ENCODE measurements at places on chromosomes 12 and 14.

DNA sequence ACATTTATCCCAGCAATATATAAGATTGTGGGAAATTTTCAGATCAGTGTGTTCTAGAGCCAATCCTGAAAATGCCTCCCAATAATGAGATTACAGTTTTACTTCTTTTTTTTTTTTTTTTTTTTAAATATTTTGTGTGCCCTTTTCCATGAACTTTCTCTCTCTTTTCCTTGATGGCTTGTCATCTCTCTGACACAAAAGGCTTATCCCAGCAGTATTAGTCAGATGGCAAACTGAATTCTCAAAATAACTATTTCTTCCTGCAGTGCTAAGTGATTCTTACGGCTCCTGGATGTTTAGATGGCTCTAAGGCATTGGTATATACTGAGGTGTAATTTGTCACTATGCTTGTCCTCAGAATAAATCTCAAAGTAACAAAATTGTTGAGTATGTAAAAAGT is 86.7 kb downstream of the LRP6 start:
- DNase-seq: no peak

GRCh38 chr14:85333313-85333712 is 196.6 kb upstream of the FLRT2 start:
- no peak for DNase-seq

DNA sequence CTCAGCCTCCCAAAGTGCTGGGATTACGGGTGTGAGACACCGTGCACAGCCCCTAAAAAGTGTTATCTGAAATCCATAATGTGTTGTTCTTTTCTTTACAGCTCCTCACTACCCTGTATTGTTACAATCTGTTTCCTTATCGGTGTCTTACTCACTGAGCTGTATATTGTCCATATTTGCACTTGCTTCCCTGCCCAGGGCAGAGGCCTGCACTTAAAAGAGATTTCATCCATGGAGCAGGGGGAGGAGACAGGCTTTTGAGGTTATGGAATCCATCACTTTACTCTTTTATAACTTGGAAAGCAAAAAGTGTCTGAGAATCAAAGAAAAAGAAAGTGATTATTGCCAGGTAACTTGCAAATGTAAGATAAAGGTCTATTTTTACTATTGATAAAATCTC is 251.0 kb downstream of the DIO2 start:
- no peak for DNase-seq

GRCh38 chr12:109115758-109116610 is at the start of gene ACACB:
Gene ACACB, plus strand, starts transcription at chr12:109116587. Its CDS starts 22,819 bp downstream, at chr12:109139406.
- DNase-seq: no peak

DNA sequence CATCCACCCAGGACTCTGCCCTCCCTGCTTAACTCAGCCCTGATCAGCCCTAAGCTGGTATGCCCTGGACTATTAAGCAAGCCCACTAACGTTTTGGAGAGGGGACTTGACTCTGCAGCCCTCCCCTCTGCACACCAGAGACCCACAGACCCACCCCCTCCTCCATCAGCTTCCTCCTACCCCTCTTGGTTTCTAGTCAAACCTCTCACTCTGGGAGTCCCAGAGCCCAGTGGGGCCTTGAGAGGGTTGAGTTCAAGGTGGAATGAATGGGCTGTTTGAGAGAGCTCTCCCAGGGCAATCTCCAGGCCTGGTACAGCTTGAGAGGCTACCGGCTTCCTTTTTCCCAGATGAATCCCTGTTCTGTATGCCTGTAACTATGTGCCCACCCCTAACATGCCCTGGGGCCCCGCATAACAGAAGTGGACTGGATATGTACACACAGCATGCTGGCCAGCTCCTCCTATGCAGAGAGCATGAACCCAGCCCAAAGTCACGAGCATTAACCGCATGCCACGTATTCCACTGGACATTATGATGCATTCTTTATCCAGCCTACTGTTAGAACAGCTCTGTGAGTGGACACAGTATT is 43.6 kb downstream of the IRF2BPL start:
- no peak for DNase-seq

DNA sequence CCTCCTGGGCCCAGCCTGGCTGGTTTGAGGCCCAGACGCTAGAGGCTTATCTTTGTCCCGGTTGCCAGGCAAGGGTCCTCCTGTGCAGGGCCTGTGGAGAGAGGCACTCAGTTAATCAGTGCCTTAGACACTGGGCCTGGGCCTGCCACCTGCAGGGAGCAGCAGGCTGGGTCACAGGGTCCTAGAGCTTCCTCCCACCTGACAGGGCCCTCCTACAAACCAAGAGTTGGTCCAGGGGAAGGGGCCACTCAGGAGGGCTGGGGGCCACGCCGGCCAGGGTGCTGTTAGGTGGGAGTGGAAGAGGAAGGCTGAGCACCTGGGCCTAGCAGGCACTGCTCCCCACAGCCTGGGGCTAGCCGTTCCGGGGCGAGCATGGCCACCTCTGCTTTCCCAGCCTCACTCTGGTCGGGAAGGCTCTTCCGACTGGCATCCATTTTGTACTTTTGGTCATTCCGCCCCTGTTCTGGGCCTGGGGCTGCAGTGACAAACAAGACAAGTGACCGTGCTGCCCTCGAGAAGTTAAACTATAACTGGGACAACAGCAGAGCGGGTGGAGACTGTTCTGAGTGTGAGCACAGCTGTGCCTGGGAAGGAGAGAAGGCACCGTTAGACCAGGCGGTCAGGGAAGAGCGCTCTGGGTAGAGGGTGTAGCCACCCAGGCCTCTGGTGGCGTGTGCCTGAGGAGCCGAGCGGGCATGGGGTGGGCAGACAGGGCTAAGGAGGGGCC is 27.2 kb downstream of the FBRSL1 start:
- DNase-seq: no peak

- no peak for DNase-seq
Measured at GRCh38 chr14:100872259-100873095, 31.0 kb downstream of the RTL1 start.

GRCh38 chr12:6662602-6662905 is 365 bp downstream of the ING4 start:
- DNase-seq: no peak

- no peak for DNase-seq
Measured at GRCh38 chr14:104585966-104586697, 6.6 kb downstream of the C14orf180 start.

GRCh38 chr12:8907513-8907912 is 6.8 kb upstream of the PHC1 start:
- DNase-seq: no peak

Measured in nephron progenitor cell (in vitro differentiated cells).